SIG-M5 (cell line): ENCODE measurements at places on chromosomes 2 and 18.
A peak's percentile ranks its signal among the peaks of the same experiment; 100 is the strongest.

DNA sequence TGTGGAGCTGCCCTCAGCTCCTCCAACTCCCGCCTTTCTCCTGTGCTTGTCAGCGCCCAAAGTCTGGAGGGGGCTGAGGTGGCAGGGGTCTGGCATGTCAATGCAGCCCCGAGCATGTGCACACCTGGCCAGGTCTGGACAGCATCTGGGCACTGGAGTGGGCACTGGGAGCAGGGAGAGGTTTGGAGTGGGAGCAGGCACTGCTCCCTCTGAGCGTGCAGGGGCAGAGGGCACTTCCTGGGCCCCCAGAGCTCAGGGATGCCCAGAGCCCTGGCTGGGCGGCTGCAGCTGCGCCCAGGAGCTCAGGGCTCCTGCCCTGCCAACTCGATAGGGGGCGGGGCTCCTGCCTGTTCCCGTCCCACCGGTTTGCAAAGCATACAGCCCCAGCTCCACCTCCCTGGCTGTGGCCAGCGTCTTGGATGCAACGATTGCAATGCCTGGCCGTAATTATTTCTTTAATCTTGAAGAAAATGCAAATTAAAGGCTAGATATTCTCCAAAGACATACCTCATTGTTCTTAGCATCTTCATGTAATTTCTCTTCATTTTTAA, 57.4 kb upstream of the LDAH start:
- no peak for DNase-seq

DNA sequence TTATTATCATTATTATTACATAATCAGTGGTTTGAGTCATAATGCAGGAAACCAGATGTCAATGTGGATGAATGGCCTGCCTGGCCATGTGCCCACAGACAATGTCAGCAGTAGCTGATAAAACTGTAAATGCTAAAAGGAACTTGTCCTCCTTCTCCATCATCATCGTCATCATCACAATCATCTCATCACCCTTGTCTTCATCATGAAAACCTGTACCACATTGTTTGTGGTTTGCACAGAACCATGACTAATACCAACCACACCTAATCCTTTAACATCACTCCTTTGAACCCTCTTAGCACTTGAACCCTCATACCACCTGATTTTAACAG, 96.0 kb downstream of the HNMT start:
- DNase-seq = no peak

- peak; percentile 54 for DNase-seq
Measured at GRCh38 chr2:146734042-146734820, 1110.6 kb upstream of the ACVR2A start.

DNA sequence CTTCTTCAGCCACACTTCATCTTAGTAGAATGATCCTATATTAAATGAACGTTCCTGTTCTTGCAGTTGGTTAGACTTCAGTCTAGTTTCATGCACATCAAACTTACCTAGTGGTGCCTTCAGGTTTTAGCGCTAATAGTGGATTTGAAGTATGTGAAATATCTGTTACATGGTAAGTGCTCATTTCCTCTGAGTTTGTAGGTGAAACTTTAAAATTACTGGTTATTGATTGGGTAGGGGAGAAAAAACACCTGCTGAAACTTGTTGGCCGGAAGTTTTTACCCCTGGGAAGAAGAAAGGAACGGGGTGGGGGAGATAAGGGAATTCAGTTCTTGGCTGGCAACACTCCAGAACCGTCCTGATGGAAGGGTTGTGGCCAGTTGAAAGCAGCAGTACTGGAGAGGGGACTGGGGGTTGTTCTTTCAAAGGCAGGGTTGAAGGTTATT, 112.8 kb downstream of the SPTBN1 start:
- DNase-seq = no peak

DNA sequence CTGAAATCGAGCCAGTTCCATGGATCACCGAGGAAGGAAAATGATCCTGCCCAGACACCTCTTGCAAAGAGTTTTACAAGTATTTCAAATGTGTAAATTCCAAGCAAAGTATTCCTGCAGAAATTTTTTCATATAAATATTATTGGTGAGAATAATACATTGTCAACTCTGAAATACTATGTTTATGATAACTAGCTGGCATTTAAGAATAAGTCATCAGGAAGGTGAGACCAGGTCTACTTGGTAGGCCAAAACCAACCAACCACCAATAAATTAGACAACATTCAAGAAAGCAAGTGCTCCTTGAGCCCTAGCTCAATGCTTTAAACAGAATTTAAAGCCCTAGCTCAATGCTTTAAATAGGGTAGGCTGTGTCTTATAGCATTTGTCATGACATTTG, 21.7 kb downstream of the SCN7A start:
- DNase-seq = no peak

- no peak for DNase-seq
Measured at GRCh38 chr2:17538844-17539554, 1.5 kb upstream of the VSNL1 start.

GRCh38 chr2:135785032-135785431, 43.4 kb downstream of the UBXN4 start:
- no peak for DNase-seq

DNA sequence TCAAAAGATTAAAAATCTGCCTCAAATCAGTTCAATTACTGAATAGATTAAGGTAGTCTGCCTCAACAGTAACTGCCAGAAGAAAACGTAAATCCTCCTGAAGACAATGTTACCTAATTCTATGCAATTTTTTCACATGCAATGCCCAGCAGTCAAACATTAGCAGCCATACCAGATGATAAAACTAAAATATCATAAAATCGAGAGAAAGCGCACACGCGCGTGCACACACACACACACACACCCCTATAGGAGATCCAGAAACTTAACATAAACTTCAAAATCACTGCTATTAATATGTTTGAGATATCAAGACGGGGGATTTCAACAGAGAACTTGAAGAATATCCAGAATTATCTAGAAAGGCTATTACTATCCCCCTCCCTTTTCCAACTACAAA, 32.9 kb downstream of the ROCK2 start:
- DNase-seq = no peak

GRCh38 chr2:241531161-241531722, 22.9 kb upstream of the STK25 start:
- no peak for DNase-seq

DNA sequence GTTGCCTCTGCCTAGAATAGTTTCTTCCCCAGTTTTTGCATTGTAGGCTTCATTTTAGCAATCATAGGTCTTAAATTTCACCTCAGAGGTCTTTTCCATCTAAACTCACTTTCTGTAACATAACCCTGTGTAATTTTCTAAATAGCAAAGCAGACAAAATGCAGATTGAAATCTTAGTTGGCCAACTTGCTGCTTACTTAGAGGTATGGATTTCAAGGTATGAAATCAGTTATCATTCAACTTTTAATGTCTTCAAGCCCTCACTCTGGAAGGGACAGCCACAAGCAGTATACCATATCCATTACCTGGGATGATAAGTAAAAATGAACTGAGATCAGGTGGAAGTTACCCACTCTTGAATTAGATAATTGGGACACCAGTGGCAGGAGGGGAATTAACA, 3.9 kb downstream of the CCDC121 start:
- DNase-seq = no peak

DNA sequence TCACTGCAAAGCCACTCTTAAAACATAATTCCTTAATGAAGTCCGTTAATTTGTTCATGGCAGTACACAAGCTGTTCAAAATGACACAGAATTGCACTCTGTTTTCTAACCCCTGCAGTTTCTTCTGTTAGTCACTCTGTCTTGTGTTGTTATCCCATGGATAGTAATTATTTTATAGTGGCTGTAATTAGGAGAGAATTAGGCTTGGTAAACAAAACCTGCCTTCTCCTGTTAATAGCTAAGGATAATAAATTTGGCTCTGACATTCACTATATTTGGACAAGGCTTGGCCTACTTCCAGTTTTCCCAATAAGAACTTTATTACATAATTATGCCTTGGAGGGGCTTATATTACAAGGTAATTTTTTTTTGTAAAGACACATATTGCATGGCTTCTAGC, 330.3 kb upstream of the FIGN start:
- DNase-seq = no peak

DNA sequence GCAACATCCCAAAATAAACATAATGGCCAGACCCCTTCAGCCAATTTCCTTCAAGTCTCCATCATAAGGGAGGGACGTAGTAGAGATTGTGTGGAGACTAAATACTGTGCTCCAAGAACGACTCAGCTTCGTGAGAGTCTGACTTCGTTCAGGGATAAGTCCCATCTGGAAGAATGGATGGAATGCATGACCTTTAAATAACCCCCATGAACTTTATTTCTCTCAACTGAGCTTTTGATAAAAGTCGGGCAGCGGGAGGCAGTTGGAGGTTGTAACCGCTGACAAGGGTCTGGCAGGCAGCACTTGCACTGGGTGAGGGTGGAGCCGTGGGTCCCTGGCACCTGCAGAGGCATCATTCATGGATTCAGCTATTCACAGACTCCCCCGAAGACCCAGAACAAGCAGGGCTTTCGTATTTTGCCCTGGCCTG, 115.9 kb downstream of the ZFP36L2 start:
- DNase-seq = no peak

GRCh38 chr2:39136799-39137198, 15.9 kb upstream of the SOS1 start:
- DNase-seq = no peak

DNA sequence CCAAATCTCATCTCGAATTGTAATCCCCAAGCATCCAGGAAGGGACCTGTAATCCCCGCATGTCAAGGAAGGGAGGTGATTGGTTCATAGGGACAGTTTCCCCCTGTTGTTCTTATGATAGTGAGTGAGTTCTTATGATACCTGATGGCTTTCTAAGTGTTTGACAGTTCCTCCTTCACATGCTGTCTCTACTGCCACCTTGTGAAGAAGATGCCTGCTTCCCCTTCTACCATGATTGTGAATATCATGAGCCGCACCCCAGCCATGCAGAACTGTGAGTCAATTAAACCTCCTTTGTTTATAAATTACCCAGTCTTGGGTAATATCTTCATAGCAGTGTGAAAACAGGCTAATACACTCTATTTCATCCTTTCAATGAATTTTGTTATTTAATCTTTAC, 446.7 kb downstream of the RNF144A start:
- DNase-seq = no peak

- no peak for DNase-seq
Measured at GRCh38 chr2:359047-359446, 71.2 kb upstream of the ALKAL2 start.

GRCh38 chr2:16482460-16482859, 183.2 kb downstream of the CYRIA start:
- no peak for DNase-seq

- no peak for DNase-seq
Measured at GRCh38 chr2:20229322-20230113, 4.6 kb upstream of the SDC1 start.

DNA sequence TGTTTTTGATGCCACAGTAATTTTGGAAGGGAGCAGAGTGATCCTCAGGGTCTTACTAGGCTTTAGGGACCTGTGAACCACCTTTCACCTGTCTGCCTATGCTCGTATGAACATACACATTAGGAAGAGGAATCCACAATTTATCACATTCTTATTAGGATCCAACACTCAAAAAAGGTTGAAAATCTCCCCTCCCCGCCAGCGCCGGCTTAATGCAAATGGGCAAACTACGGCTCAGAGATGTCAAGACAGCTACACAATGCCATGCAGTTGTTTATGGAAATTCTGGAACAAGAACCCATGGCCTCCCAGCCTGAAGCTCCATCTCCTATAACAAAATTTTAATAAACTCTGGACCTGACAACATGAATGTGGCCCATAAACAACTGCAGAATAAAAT, 375.9 kb upstream of the ACVR2A start:
- DNase-seq = no peak

GRCh38 chr18:12820506-12820905, 63.5 kb downstream of the PTPN2 start:
- no peak for DNase-seq

GRCh38 chr2:46135958-46136357, 161.2 kb upstream of the EPAS1 start:
- no peak for DNase-seq

- DNase-seq = no peak
Measured at GRCh38 chr18:51135795-51136194, 61.7 kb downstream of the MEX3C start.

DNA sequence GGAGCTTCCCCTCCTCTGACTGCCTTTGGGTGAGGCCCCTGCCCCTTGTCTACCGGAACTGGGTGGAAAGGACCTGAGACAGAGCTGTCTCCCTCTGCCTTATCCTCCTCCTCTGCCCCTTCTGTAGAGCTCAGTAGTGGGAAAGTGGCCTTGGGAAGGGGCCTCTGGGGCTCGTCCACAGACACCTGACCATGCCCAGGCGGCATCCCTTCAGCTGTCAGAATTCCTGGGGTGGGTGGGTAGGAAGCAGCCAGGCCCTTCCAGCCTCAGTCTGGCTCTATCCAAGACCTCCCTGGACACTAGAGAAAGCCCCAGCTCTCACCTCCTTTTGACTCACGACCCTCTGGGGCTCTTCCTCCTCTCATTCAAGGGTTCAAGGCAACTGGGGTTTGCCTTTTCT, 35.6 kb downstream of the B3GNT2 start:
- no peak for DNase-seq

DNA sequence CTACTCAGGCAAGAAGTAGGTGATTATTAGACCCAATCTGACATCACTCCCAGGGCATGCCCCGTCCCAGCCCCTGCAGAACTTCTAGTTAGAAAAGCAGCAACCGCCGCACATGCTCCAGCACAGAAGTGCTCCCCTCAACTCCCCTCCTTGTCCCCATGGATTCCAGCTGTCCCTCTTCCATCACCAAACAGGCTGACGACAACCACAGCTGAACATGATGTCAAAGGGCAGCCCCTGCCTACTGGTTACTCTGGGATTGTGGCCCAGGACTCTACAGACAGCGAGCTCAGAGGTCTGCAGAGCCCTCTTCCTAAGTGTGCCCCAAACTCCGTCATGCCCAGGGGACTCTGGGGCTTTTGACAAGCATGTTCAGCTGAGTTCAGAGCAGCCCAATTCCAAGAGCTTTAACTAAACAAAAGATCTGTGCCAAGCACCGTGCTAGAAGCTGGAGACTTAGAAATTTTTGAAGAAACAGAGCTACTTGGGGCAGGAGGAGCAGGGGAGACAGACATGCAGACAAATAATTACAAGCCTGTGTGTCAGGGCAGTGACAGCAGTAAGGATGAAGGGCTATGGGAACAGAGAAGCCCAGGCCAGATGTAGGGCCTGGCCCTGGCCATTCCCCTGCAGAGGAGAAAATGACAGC, 148.1 kb downstream of the BCL11A start:
- DNase-seq = no peak

DNA sequence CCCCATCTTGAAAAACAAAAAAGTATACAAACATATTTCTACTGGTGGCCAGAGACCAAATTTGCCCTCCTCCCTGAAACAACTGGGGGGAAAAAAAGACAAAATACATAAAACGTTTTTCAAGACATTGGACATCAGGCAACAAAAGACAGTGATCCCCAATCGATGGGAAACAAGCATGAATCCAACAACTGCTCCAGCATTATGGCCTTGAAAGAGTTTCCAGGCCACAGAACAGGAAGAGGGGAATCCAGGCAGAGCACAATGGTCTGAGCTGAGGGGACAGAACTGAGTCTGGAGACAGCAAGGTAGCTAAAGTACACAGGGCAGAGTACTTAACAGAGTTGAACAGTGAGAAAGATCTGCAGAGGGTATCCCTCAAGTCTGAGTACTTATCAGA, 4.4 kb downstream of the CCDC88A start:
- DNase-seq = no peak
